ENCODE measurements at places on chromosomes 4 and X. TPM values are rescaled to one million over a fixed set of nuclear protein-coding genes. Genes with fewer than 3 reads are reported as not detected.

DNAAF6 gene
- total RNA-seq, result not detected

NIPAL1 gene
- total RNA-seq, result 18.1 TPM

CC2D2A gene
- 12.3 TPM for total RNA-seq

PCDH10 gene
- total RNA-seq, result not detected

DNA sequence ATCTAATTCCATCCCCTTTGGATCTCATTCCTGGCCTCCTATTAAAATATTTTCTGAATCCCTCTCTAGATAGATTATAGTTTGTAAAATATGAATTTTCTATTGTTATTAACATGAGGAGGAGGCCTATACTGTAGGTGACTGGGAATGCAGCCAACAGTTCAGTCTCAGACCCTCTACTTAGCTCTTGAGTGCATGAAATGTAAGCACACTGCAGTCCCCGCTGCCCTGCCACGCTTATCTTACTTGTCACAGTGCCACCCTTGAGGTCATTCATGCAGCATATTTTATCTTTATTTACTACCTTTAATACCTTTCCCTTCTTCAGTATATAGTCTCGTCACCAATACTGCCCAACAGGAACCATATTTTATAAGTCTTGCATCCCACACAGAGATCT, 151.0 kb downstream of the CAMK2D start:
- DNase-seq, result no peak
